Panc1 (cell line): ENCODE measurements at places on chromosomes 1 and 21.

- no peak for DNase-seq
Measured at GRCh38 chr1:186442651-186443375, 18.1 kb downstream of the PDC start.

- no peak for DNase-seq
Measured at GRCh38 chr1:224617410-224618355, 1.6 kb downstream of the CNIH3 start.

GRCh38 chr21:29293495-29293894 lies 5.2 kb upstream of the BACH1 start:
- DNase-seq: no peak

- no peak for DNase-seq
Measured at GRCh38 chr1:54601730-54602129, 21.6 kb downstream of the FAM151A start.

GRCh38 chr1:200794506-200795065 lies 55.9 kb downstream of the CAMSAP2 start:
- DNase-seq: no peak
